ENCODE measurements at places on chromosomes 3 and 15. TPM values are rescaled to one million over a fixed set of nuclear protein-coding genes. Genes with fewer than 3 reads are reported as not detected.

Gene NANOGP8
- not detected for total RNA-seq

Gene MYRIP
- total RNA-seq: not detected

Gene GOLGA8N
- total RNA-seq: 0.84 TPM

Gene CDHR4
- total RNA-seq: not detected

Gene GPR149
- not detected for total RNA-seq

Gene POPDC2
- total RNA-seq: not detected

Gene ROPN1
- total RNA-seq: not detected

Gene CLDN18
- total RNA-seq: not detected

Gene C3orf49
- not detected for total RNA-seq

Gene GOLGA6L2
- not detected for total RNA-seq

Gene GOLGA8K
- total RNA-seq: not detected

Gene STAB1
- 0.50 TPM for total RNA-seq

Gene SLC25A38
- 22.1 TPM for total RNA-seq

Gene GOLGA6D
- not detected for total RNA-seq

Gene KBTBD13
- total RNA-seq: not detected

Gene ZBED2
- not detected for total RNA-seq

Gene ZNF774
- total RNA-seq: 0.67 TPM

Gene TMED3
- total RNA-seq: 126 TPM

Gene CKMT1B
- not detected for total RNA-seq

Gene SLC9C1
- total RNA-seq: not detected

Gene FAM81A
- 0.50 TPM for total RNA-seq

Gene AMOTL2
- total RNA-seq: 91.1 TPM

Gene ZNF501
- total RNA-seq: 2.2 TPM

Gene RBP2
- not detected for total RNA-seq

Gene SPTSSB
- not detected for total RNA-seq

Gene TRIM42
- total RNA-seq: not detected

Gene CLRN1
- not detected for total RNA-seq

Gene TMEM108
- 0.89 TPM for total RNA-seq

Gene AEN
- total RNA-seq: 35.1 TPM

Gene SEMA3F
- 40.2 TPM for total RNA-seq

Gene LYSMD4
- total RNA-seq: 3.4 TPM

Gene FSIP1
- 0.17 TPM for total RNA-seq

Gene RARB
- 8.7 TPM for total RNA-seq

Gene GOLGA6L25
- not detected for total RNA-seq

Gene CCDC39
- not detected for total RNA-seq

Gene NIPA2
- 62.2 TPM for total RNA-seq

Gene ZNF35
- 6.6 TPM for total RNA-seq

Gene ZPLD1
- total RNA-seq: not detected

Gene SMC4
- 103 TPM for total RNA-seq

Gene FETUB
- not detected for total RNA-seq

Gene ADGRG7
- total RNA-seq: not detected

Gene TMEM266
- under 0.01 TPM for total RNA-seq

Gene KIF9
- total RNA-seq: 4.2 TPM

Data from bronchus fibroblast of lung (primary cell).